ENCODE measurements at places on chromosomes 12 and 14.

DNA sequence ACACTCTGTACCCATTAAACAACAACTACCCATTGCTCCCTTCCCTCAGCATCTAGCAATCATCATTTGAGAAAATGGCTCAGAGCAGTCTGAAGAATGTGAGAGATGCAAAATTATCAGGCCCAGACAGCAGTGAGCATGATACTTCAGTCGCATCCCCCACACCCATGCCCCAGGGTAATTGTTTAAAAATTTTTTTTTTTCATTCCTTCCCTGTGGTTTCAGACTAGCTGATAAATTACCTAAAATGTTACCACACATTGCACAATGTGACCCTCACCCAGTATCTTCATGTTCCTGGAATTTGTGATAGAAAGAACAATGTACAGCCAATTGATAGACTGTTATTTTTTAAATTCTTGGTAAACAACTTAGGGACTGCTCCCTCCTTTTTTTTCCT lies 11.3 kb upstream of the USP15 start:
- peak; percentile 23 for DNase-seq

DNA sequence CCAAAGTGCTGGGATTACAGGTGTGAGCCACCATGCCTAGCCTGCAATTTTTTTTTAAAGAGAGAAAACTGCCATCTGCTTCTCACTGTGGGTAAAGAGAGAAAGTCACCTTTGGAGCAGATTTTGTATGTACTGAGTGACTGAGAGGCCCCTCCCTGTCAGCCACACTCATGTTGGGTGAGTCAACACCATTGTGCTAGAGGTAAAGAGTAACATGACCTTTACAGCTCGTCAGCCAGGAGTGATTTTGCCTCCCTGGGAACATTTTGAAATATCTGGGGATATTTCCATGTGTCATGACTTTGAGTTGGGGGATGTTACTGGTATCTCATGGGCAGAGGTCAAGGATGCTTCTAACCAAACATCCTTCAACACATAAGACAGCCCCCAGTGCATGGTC lies 115.2 kb downstream of the KSR2 start:
- no peak for DNase-seq

- no peak for DNase-seq
These were observed 2.7 kb upstream of the SOAT2 start for GRCh38 chr12:53100466-53101151.

DNA sequence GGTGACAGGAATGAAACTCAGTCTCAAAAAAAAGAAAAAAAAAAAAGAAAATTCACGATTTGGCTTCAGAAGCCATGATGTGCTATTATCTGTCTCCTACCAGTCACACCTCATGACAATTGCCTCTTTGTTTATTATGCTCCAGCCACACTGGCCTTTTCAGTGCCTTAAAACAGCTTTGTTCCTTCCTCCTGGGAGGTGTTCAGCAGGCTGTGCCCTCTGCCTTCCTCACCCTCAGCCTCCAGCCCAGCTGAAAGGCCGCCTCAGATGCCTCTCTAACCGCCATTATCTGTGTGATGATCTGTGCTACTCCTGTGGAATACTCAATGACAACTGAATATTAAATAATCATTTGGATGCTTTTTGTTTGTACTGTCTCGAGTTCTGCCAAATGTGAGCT lies 8.6 kb upstream of the ARPC3 start:
- no peak for DNase-seq

DNA sequence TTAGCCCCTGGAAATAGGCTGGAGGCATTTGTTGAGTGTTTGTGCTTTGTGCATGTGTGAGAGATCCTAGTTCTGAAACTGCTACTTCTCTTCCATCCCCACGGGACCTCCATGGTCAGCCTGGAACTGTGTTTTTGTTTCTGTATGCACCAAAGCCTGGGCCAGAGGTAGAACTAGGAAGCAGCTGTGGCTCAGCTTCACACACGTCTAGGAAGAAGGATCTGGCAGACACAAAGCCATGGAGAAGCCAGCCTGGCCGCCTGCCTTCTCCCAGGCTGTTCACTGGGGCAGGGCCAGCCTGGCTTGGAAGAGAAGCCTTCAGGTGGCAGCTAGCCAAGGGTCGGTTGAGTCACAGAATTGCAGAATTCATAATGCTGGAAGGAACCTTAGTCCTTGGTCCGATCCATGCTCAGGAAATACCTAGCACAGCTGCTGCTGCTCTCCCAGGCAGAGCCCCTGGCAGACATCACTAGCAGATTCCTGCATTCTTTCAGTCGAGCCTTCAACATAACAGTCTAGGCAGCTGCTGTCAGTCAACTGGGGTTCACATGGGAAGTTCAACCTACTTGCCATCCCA lies 27.0 kb downstream of the RIN3 start:
- peak; percentile 99 for DNase-seq

DNA sequence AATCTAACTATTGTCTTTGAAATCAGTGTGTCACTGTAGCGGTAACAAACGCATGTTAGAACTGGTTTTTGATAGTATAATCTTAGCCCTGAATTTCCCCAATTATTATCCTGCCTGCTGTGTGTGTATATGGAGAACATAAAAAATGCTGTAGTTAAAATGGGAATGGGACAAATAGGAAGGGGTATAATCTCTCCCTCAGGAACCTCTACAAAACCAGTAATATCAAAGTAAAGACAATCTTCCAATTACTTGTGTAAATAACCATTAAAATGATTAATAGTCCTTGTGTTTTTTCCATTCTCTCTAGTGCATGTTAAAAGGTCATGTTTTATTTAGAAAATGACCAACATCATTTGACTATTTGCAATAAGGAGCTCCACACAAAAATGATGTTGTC lies 200.1 kb upstream of the TMTC1 start:
- no peak for DNase-seq

- no peak for DNase-seq
These were observed 25.8 kb upstream of the LRTM2 start for GRCh38 chr12:1794440-1795090.

- no peak for DNase-seq
These were observed 241.7 kb downstream of the ZFP36L1 start for GRCh38 chr14:68551045-68551683.

- no peak for DNase-seq
These were observed 96.8 kb downstream of the OSBPL8 start for GRCh38 chr12:76462668-76463224.

GRCh38 chr12:79119796-79120195 lies 255.2 kb downstream of the SYT1 start:
- DNase-seq, result no peak

Measured in fibroblast of skin of left biceps (primary cell).